Posterior vena cava (tissue), 2 donors: ENCODE measurements at places on chromosomes 11 and 22. TPM values are rescaled to one million over a fixed set of nuclear protein-coding genes. Genes with fewer than 3 reads are reported as not detected.

The LMNTD2 gene
- total RNA-seq: 0.43 TPM

The POLA2 gene
- total RNA-seq: 6.1 TPM

The TRIM29 gene
- total RNA-seq: 8.7 TPM

The F2 gene
- not detected for total RNA-seq

The ZNF70 gene
- total RNA-seq: 6.2 TPM

The HORMAD2 gene
- total RNA-seq: not detected

The APOBEC3C gene
- 18.7 TPM for total RNA-seq

The PDGFD gene
- total RNA-seq: 24.3 TPM

The BATF2 gene
- 1.8 TPM for total RNA-seq

The CRYBA4 gene
- not detected for total RNA-seq

The NLRP14 gene
- not detected for total RNA-seq

The OR4D6 gene
- not detected for total RNA-seq
